Activated naive CD4-positive, alpha-beta T cell treated with anti-CD3 and anti-CD28 coated beads, Interleukin-2, amount 50 U/mL, for 16 hours (primary cell): ENCODE measurements at places on chromosomes 3 and 15.

GRCh38 chr3:50674349-50675178 is at the start of gene DOCK3:
Gene DOCK3, plus strand, starts transcription at chr3:50674927. Its CDS starts 337 bp downstream, at chr3:50675264.
- peak; percentile 68 for DNase-seq

GRCh38 chr15:49830391-49830790 is 209.5 kb downstream of the DTWD1 start:
- DNase-seq: no peak

GRCh38 chr3:52280050-52280461 is 1.6 kb upstream of the WDR82 start:
- DNase-seq: no peak

GRCh38 chr3:57120040-57120439 is 45.1 kb downstream of the IL17RD start:
- DNase-seq: no peak

DNA sequence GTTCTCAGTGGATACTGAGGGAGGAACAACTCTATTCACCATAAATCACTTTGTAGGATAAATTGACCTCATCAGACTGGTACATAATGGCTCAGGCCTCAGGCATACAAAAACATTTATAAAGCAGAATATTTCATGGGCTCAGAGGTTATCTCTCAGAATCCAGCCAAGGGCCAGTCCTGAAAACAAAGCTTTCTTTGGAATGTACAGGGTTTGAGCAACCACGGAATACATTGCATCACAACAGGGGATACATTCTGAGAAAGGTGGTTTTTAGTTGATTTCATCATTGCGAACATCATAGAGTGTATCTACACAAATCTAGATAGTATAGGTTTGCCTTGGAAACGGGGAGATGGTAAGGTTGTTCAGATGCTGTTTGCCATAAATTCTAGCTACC is 33.4 kb upstream of the CTDSPL2 start:
- DNase-seq: no peak

DNA sequence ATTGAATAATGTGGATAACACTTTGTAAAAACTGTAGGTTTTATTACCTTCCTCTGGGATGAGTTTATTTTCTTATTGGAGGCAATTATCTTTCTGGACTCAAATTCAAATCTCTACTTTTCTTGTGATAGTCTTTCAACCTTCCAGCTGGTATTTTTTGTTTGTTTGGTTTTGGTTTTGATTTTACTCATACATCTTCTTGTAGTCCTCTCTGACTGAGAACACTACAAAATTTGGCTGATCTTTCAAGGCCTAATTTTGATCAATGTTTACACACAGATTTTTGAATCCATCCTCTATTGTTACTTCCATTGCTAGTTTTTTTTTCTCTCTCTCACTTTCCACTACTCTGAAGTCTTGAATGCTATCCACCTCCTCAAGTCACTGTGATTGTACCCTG is 303.8 kb upstream of the NECTIN3 start:
- no peak for DNase-seq
